Mesendoderm (in vitro differentiated cells): ENCODE measurements at places on chromosomes 7 and 10.

DNA sequence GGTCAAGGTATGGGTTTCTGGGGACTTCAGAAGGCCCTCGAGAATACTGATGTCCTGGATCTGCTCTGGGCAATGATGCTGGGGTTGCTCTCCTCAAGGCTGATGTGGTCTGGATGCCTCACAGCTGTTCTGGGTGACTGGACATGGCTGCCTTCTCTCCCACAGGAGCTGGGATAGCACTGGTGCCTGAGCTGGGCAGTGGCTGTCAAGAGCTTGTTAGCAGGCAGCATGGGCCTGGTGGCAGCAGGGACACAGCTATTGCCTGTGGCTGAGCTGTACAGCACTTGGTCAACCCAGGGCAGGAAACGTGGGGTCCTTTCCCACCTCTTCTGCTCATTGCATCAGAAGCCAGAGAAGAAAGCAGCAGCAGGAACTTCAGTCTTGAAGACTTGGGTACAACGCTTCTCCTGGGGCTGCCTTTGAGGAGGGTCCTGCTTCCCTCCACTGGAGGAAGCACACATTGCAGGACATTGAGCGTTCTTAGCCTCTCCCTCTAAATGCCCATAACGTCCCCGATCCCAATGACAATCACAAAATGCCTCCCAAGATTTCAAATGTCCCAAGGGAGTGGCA, 13.0 kb downstream of the ADCYAP1R1 start:
- peak; percentile 64 for DNase-seq

- DNase-seq: no peak
Measured at GRCh38 chr7:44311561-44312495, 13.6 kb downstream of the CAMK2B start.

DNA sequence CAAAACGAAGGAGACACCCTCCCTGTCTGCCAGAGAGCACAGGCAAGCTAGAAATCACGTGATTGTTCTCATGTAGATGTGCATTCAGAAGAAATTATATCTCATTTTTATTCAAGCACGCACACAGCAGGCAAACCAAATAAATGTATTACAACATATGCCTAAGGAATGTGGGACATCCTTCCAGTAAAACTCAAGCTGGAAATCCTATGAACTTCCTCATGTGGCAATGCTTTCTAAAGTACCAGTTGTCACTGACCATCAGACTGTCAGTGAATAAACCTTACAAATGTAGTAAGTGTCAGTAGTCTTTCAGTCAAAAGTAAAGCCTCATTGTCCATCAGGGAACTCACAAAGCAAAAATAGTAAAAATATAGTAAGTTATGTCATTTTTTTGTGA, 350.1 kb upstream of the POM121L12 start:
- no peak for DNase-seq

DNA sequence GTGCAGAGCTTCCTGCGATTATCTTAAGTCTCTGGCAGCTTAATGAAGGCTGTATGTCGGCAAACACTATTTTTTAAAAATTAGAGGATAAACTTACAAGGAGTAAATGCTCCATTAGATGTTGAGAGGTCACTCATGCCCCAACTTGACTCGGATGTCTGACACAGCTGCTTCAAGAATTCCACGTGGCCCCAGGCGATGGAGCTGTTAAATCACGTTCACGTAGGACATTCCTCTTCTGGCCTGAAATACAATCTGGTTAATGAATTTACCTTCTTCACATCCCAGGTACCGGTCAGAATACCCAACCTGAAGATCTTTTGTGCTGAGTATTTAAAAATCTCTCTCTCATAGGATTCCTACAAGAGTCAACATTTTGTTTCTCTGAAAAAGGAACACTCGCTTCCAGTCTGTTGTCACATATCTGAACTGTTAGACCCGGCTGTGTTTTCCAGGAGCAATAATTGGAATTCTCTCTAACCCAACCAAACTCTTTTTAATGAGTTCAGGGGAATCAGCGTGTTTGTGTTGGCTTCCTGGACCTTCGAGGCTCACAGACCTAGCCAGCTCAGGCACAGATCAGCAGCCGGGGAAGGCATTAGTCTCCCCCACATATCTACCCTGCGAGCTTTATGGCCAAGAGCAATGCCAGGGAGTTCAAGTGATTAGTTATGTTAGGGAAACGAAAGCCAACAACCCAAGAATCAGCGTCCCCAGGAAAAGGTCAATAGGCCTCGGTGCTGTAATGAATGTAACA, 284.9 kb downstream of the FGFR2 start:
- DNase-seq: peak; percentile 58

DNA sequence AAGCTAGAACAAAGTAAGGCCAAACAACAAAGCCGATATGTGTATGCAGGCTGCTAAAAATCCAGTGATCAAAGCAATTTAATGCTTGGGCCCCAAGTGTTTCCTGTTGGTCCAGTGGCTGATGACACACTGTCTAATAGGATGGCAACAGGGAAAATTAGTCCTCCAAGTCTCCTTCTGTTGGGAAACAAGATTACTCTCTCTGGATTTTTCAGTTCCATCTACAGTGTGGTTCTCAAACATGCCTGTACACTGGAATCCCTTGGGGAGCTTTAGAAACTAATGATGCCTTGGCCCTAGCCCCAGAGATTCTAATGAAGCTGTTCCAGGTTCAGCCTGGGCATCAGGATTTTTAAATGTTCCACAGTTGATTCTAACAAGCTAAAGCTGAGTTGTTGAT, 198.7 kb downstream of the AHR start:
- DNase-seq: no peak

- DNase-seq: peak; percentile 93
Measured at GRCh38 chr10:93752761-93753160, 5.0 kb upstream of the LGI1 start.

GRCh38 chr7:76234931-76235441, 33.3 kb downstream of the SRRM3 start:
- DNase-seq: peak; percentile 94

DNA sequence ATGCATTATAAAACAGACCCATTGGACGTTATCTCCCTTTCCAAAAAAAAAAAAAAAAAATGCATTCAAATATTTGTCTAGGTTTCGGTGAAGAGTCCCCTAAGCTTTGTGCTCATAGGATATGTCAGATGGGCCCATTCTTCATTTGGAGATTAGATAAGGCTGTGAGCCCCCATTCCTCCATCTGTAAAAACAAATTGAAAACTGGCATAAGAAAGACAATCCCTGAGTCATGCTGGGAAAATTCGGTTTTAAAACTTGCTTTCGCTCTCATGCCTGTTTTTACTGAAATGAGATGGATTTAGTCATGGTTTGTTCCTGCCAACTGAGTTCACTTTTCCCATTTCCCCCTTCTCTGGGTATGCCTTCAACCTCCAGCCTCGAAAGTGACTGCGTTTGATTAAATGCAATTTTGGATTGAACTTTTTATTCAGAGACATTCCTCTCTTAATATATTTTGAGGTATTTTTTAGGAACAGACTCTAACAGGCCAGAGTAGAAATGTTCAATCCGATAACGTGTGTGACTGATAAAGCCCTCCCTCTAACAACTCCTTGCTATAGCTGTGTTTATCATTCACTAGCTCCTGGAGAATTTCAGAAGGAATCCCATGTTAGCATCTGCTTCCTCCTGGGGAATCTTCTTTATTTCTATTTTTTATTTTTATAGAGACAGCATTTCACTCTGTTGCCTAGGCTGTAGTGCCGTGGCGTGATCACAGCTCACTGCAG, 190.9 kb upstream of the LYZL2 start:
- DNase-seq: no peak

- DNase-seq: no peak
Measured at GRCh38 chr10:17564911-17565310, 52.3 kb downstream of the HACD1 start.

DNA sequence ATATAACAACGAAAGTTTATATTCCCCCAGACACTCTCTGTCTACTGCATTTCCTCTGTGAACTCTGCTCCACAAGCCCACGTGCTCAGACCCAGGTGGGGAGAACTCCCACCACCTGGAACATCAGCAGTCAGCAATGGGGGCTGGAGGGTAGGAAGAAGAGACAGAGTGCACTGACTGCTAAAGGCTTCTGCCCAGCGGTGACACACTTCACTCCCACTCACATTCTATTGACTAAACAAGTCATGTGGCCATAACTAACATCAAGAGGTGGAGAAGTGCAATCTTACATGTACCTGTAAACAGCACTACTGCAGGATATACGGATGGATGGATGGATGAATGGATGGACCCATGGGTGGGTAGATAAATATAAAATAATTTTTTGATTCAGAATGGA, 122.2 kb downstream of the MPP7 start:
- DNase-seq: no peak

- DNase-seq: peak; percentile 46
Measured at GRCh38 chr7:78768859-78769258, 684.6 kb downstream of the MAGI2 start.

GRCh38 chr7:26127411-26127810, 24.6 kb upstream of the NFE2L3 start:
- DNase-seq: no peak

GRCh38 chr7:155299535-155300202, 2.0 kb downstream of the INSIG1 start:
- no peak for DNase-seq

DNA sequence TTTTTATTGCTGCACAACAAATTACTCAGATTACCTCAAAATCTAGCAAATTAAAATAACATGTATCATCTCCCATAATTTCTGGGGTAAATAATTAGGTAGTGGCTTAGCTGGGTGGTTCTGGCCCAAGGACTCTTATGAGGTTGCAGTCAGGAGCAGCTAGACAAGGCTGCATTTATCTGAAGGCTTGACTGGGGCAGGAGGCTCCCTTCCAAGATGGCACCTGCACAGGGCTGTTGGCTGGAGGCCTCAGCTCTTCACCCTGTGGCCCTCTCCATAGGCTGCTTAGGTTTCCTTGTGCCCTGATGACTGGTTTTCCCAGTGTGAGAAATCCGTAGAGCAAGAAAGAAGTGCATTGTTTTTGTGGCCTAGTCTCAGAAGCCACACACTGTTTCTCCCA, 34.7 kb upstream of the ELFN1 start:
- no peak for DNase-seq
